ENCODE measurements at places on chromosomes 7 and 10.
A peak's percentile ranks its signal among the peaks of the same experiment; 100 is the strongest.

DNA sequence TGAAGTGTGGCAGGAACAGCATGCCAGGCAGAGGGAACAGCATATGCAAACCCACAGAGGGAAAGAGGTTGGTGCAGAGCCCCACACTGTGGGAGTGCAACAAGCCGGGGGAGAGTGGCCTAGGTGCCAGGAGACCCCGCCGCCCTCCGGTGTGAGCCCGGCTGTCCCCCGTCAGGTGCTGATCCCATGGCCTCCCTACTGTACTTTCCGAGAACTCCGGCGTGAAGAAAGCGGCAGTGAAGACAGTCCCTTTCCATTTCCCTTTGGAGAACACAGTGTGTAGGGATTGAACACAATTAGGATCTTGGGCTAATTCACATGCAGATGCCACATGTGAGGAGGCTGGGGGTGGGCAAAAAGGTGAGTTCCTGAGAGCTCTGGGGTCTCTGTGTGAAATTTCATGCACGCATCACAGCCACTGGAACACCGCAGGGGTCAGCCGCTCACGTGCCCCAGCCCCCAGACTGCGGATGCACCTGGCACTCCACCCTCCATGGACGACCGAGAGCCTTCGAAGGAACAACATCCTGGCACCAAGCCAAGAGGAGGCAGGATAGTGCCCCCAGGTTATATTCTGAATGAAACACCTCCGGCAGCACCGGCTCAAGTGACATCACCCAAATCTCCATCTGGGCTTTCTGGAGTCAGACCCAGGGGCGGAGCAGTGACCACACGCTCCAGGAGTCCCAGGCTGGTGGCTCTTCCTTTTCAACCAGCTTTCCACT is 82.1 kb upstream of the PPP2R2D start:
- DNase-seq, result no peak

DNA sequence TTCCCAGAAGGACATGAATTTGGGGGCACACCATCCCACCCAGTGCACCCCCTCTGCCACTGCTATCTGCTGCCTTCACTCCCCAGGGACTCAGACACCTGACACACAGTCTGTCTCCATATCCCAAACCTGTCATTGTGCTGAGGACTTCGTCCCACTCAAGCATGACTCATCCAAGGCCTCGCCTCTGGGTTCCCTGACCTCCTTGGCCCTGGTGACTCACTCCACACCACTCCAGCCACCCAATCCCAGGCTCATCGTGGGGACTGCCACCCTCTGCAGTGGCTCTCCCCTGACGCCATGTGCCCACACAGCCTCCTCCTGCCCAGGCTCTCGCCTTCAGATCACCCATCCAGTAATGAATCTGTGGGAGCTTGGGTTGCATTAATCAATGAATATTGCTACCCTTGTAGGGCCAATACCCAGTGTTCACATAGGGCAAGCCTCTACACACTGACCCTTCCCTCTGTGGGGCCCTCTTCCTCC is 6.6 kb upstream of the INSIG1 start:
- no peak for DNase-seq

DNA sequence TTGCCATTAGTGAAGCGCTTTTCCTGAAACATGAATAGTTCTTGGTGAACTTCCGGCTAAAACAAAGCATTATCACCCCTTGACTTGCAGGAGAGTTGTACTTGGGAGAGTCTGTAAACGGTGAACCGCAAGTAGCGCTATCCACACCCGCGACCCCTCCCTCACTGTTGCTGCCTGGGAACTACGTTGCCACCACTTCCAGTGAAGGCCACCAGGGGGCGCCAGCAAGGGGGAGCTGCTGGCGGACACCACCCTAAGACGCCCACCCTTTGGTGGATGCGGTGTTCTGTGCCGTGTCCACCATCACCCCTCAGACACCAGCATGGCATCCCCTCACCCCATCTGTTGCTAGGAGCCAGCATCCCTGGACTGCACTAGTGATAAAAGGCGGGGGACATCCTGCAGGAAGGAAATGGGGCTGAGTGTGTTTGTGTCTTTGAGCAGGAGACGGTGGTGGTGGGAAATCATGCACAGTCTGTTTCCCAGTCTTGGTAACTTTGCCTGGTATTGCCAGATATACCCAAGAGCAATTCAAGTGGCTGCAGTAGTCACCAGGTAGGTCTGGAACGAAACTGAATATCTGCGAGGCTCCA is 298.2 kb downstream of the FRMD4A start:
- peak; percentile 22 for DNase-seq

DNA sequence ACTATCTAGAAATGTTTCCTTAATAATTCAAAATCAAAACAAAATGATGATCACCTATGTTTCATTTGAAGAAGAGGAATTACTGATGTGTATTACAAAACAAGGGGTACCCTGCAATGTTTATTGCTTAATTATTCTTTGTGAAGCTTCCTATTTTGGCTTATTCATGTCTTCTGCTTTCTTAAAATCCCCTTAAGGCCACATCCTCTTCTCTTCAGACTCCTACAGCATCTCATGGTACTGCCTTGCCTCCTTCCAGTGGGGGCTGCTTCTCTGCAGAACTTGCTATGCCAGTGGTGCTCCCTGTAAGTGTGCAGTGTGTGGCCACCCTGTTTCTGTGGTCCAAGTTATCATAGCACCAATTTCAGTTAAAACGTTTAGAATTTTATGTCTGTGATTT is 35.0 kb downstream of the CCDC146 start:
- DNase-seq, result no peak

DNA sequence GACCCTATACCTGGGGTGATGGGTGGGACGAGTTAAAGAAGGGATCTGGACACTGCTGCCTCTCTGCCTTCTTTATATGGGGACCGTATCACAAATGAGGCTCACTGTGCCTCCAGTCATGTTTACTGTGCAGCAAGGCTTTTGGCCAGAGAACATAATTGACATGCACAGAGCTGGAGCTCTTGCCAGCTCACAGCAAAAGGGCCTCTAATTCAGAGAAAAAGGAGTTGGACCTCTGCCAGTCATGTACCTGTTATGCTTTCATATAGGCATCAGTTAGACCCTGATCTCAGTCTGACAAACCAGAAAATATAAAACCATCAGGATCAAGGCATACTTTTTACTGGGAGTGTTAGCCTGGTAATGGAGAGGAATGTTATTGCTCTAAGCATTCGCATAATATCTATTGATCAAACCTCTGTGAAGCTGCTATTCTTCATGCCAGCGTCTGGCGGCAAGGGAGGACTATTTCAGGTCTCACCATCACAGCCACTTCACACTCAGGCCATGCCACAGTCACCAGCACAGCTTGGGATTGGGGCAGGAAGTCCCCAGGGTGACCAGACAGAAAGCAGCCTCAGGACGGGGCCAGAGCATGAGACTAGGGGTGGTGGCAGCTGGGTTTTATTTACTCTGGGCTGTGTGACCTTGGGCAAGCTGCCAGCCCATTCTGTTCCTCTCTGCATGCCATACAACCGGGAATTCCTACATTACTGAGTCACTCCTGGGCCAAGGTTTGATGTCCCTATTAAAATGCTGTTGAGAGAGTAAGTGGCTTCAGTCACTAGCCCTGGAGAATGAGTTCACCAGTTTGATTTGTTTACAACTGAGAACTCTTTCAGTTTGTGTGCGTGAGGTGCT is 90.1 kb downstream of the NPSR1 start:
- DNase-seq, result no peak
